Endothelial cell of umbilical vein (primary cell): ENCODE measurements at places on chromosomes 3 and 15.

GRCh38 chr3:195040773-195041520 lies 230.0 kb downstream of the XXYLT1 start:
- no peak overlapping the region for H3K27ac ChIP-seq
- H3K4me3 ChIP-seq = no peak overlapping the region
- H3K4me1 ChIP-seq = peaks cover 5% of the 10 kb centered on the region

GRCh38 chr3:66038384-66038725 lies 363 bp downstream of the MAGI1 start:
- no peaks in the 10 kb centered on the region for H3K36me3 ChIP-seq
- H3K4me1 ChIP-seq = peaks cover 24% of the 10 kb centered on the region
- peak overlapping the region; percentile 84 for H3K27ac ChIP-seq
- no peak for DNase-seq

GRCh38 chr3:20975188-20975651 lies 775.8 kb downstream of the ZNF385D start:
- no peaks in the 10 kb centered on the region for H3K36me3 ChIP-seq
- DNase-seq = no peak
- H3K27ac ChIP-seq = no peak overlapping the region
- no peaks in the 10 kb centered on the region for H3K27me3 ChIP-seq

GRCh38 chr3:117144853-117145252 lies 435.3 kb downstream of the TUSC7 start:
- no peak for DNase-seq
- H3K4me3 ChIP-seq = no peak overlapping the region
- H3K36me3 ChIP-seq = no peaks in the 10 kb centered on the region

DNA sequence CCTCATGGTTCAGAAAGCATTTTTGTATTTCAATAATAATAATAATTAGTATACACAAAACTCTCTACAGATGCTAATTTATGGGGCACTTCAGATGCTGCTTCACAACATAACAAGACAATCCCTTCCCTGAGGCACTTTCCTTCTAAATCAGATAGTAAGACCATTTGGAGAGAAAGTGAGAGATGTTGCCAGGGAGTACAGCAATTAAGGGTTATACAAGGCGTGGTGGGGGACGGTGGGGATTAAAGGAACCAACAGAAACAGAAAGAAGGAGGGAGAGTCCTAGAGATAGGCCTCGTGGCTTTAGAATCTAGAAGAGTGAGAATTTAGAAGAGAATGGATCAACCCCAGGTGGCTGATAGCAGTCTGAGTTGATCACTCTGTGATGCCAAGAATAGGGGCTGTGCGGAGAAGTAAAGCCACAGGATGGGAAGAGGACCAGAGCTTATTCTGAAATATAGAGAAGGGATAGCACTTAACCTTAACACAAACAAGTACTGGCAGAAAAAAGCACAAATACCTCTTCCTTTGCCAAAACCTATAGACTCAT lies 76.9 kb downstream of the ETFA start:
- DNase-seq = no peak
- H3K27me3 ChIP-seq = no peaks in the 10 kb centered on the region
- H3K4me3 ChIP-seq = no peak overlapping the region

DNA sequence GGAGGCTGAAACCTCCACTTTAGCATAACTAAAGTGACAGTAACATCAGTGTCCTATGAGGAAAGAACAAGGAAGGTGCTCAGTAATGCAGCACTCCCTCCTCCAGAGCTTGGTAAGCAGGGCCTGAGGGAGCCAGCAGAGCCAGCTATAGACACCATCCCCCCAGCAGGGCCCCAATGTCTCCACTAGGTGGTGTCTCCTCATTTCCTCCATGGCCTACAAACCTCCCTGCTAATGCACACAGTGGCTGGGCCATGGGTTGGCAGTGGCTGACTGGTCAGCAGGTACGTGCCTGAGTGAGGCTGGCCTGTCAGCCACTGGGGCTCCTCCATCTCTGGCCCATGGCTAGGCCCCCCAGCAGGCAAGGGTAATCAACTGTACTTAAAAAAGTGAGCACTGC lies 13.6 kb downstream of the MRPS25 start:
- H3K36me3 ChIP-seq = peaks cover 19% of the 10 kb centered on the region
- H3K27me3 ChIP-seq = no peaks in the 10 kb centered on the region
- no peaks in the 10 kb centered on the region for H3K4me1 ChIP-seq
- H3K27ac ChIP-seq = no peak overlapping the region

DNA sequence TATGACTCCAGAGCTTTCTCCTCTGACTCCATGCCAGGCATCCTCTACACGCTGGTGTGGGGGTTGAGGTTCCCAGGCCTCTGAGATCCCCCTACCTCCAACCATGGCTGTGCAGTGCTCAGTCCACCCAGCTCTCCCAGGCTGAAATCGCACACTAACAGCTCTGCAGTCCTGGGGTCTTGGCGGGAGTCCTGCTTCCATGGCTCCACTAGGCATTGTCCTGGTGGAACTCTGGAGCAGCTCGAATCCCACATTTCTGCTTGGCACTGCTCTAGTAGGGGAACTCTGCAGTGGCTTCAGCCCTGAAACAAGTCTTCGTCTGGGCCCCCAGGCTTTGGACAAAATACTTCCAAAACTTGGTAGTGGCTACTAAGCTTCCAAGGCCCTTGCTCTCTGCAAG lies 50.7 kb downstream of the ROPN1B start:
- no peaks in the 10 kb centered on the region for H3K36me3 ChIP-seq
- no peaks in the 10 kb centered on the region for H3K4me1 ChIP-seq
- no peak overlapping the region for H3K27ac ChIP-seq
- DNase-seq = no peak
- H3K27me3 ChIP-seq = no peaks in the 10 kb centered on the region
- no peak overlapping the region for H3K4me3 ChIP-seq
